ENCODE measurements at places on chromosomes 7 and 10.

- DNase-seq = no peak
Observed at GRCh38 chr7:65804887-65805286, 68.0 kb upstream of the VKORC1L1 start.

GRCh38 chr10:5484205-5484604, 15.2 kb downstream of the CALML5 start:
- DNase-seq = no peak

- no peak for DNase-seq
Observed at GRCh38 chr10:92492748-92493240, 81.1 kb downstream of the IDE start.

- no peak for DNase-seq
Observed at GRCh38 chr10:117322260-117322659, 53.0 kb downstream of the PDZD8 start.

GRCh38 chr10:91378061-91378460, 32.1 kb upstream of the HECTD2 start:
- DNase-seq = no peak

DNA sequence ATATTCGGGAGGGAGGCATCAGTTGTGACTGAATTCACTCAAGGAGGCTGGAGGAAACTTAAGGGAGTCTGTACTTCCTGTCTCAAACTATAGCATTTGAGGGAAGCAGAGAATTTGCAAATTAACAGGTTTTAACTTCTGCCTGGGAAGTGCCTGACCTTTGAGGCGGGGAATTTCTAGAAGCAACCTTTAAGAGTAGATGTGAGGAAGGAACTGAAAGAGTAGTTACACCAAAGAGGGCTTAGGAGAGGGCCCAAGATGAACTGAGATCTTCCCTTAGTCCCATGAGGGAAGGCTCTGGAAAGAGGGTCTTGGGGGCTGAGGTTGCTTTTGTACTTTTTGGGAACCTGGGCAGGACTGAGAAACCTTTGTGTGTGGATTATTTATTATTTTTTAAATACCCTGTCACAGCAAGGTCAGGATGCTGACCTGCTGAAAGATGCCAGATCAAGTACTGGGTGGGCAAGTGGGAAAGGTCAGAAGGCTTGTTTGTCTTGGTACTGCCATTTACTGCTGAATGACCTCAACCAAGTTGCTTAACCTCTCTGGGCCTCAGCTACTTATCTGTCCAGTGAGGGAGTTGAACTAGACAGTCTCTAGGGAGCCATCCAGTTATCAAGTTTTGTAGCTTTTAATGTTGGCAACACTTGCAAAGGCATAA, 2.4 kb downstream of the GPR158 start:
- no peak for DNase-seq

DNA sequence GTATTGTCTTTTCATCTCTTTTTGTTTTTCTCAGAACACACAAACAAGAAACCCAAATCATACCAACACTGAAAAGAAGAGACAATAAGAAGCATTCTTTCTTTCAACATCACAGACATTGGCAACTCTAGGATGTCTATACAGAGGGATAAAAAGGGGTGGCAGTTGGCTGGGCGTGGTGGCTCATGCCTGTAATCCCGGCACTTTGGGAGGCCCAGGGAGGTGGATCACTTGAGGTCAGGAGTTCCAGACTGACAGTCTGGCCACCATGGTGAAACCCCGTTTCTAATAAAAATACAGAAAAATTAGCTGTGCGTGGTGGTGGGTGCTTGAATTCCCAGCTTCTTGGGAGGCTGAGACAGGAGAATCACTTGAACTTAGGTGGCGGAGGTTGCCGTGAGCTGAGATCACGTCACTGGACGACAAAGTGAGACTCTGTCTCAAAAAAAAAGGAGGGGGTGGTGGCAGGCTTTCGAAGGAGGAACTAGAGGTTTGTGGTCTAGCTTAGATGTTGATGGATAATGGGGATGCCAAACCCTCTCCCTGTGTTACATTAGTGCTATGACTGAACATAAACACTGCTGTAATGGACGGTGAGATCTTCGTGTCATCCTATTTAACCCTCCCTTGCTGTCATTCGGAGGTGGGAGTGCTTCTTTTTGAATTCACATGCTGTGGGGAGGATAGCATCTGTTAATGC, 9.4 kb downstream of the CNNM2 start:
- DNase-seq = no peak

DNA sequence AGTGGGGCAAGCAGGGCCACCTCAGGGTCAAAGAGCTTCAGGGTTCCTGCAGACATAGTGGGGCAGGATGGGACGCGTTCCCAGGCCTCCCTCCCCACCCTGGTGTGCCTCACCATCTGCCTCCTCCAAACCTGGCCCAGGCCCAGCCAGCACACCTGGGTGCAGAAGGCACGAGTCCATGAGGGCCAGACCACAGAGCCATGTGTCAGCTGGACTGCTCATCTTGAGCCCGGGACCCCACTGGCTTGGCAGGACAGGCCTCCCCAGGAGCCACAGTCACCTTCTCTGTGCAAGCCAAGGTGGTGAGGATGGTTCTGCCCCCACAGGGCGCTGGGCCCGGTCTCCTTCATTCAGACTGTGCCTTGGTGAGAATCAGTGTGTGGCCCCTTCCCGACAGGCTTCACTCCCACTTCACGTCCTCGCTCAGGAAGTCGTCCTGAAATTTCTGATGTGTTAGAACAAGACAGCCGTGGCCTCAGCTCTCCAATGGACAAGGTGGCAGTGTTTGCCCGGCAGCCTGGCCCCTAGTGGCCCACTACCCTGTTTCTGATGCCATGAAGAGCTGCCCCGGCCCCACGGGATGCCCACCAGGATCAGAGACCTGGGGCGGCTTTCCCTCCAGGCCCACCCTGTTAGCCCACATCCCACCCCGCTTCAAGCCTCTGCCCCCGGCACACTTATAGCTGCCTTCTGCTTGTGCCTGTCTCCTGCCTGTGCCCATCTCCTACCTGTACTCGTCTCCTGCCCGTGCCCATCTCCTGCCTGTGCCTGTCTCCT, 59.6 kb upstream of the EBF3 start:
- no peak for DNase-seq

DNA sequence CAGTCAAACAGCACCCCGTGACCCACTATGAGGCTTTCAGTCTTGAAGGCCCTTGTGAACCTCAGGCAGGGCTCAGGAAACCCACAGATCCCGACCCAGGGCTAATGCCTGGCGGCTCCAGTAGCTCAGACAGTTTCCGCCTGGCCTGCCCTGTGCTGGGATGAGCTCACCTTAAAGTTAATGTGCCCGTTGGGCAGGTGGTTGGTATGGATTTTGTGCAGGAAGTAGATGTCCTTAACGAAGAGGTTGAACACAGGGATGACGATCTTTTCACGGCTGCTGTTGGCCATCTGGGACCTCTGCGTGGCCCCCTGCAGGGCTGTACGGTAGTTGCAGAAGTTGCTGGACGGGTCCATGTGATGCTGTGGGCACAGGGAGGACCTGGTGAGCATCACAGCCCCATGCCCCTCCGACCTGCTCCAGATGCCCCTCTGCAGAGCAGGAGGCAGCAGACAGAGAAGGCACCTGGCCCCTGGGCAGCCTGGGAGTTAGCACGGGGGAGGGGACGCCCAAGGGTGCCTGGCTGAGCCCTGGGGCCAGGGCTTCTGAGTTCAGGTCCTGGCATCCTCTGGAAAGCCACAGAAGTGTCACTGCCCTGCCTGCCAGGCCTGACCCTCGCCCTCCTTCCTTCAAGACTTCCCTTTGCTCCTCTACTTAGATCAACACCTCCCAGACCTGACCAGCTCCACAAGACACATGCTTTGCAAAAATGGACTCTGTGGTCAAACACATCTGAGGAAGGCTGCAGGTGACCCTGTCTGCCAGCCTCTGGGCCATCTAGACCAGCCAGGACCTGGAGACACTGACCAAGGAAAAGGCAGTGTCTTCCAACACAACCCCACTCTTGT, 59.8 kb downstream of the CSGALNACT2 start:
- DNase-seq = peak; percentile 67

- no peak for DNase-seq
Observed at GRCh38 chr7:99242682-99243081, 30.0 kb upstream of the MYH16 start.

DNA sequence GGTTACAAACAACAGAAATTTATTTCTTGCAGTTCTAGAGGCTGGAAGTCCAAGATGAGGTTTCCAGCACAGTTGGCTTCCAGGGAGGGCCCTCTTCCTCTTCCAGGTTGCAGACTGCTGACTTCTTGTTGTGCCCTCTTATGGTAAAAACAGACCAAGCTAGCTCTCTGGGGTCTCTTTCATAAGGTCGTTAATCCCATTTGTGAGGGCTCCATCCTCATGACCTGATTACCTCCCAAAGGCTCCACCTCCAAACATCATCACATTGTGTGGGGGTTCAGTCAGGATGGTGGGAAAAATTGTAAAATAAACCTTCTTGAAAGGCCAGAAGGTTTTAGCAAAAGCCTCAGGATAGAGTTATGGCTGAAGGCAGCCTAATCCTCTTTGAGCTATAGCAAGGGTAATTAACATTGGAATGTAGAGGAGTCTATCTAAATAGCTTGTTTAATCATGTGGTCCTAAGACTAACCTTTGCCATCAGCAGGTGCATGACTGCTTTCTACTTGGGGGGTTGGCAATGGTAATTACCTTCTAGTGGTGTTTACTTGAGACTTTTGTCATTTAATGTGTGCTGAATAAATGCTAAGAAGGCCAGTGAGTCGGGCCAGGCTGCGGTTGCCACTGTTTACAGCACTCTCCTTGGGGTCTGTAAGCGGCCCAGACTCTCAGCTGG, 80.8 kb downstream of the PPP1R17 start:
- DNase-seq = no peak

GRCh38 chr10:32961895-32962369, 3.9 kb upstream of the ITGB1 start:
- no peak for DNase-seq

- no peak for DNase-seq
Observed at GRCh38 chr10:13890233-13891127, 303.7 kb downstream of the PRPF18 start.

GRCh38 chr10:63798599-63799498, 277.6 kb downstream of the REEP3 start:
- DNase-seq = no peak

DNA sequence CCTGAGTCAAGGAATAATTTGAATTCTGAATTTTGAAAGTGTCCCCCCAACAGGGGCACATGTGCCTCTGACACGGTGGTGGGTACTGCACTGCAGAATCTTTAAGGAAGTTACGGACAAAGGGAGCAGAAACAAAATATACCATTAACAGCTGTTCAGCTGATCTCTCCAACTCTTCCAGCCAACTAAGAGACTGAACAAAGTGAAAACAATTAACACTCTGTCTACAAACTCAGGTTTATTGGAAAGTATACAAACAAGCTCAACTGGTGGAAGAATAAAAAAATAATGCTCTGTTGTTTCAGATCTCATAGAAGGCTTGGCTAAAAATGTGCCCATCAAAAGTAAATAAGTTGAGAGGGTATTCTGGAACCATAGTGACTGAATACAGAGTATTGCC, 34.4 kb downstream of the ASB4 start:
- DNase-seq = no peak

- no peak for DNase-seq
Observed at GRCh38 chr10:132407846-132408278, 10.9 kb downstream of the PWWP2B start.
